Cortex of kidney (tissue), 1 donor: ENCODE measurements at places on chromosomes 12 and 14.

- no peak for DNase-seq
These were observed 33.5 kb downstream of the MED13L start for GRCh38 chr12:116244001-116244400.

DNA sequence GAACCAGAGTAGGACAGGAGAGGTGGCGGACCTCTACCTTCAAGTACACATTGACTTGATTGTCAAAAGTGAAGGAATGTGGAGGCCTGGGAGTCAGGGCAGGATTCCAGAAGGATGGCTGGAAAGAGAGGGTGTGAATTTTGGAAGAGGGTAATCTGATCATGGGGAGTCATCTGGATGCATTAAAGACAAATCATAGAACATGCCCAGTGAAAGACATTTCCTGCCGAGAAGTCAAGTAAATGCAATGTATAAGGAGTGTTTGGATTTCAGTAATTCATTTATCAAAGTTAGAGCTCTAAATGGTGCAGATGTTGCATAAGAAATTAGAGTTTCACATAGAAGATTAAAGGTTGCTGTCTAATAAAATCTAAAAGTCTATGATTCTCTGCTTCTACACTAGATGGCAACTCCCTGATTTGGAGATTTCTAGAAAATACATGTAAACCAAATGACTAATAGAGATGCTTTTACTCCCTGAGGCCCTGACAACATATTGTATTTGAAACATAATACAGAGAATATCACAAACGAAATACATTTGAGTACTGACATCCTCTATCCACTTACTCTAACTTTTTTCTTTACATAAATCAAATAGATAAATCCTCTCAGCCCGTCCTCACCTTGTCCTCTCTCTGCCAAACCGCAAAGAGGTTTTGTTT is 91.3 kb downstream of the KCNA5 start:
- no peak for DNase-seq

- no peak for DNase-seq
These were observed 236.3 kb downstream of the GALC start for GRCh38 chr14:87756661-87757060.

DNA sequence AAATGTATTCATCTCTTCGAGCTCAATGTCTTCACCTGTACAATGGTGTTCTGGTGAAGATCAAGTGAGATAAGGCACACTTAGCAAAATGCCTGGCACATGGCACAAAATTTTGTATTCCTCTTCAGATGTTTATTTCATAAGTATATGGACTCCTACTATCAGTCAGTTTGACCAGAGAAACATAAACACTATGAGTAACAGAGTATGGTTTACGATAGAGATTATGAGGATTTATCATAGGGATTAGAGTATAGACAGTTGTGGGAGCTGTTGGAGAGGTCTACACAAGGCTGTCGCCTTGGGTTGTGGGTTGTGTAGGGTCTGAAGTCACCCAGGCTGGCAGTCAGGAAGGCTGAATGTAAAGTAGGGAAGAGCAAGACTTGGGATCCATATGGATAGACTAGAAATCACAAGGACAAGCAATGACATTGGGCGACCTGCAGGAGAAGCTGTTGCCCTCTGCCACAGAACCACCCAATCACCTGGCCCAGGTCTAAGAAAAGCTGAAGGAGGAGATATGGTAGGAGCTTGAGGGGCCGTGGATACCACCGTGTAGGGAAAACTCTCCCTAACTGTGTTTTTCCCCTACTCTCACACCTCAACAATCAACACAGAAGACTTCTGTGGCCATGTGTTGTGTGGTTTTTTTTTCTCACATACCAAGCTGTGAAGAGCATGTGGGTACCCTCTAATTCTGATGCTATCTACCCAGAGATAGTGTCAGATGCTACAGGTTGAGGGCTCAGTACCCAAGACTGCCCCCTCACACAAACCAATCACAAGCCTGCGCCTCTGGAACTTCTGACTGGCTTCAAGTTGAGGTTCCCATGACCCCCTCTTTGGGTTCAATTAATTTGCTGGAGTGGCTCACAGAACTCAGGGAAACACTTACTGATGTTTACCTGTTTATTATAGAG is 27.2 kb upstream of the RESF1 start:
- no peak for DNase-seq

DNA sequence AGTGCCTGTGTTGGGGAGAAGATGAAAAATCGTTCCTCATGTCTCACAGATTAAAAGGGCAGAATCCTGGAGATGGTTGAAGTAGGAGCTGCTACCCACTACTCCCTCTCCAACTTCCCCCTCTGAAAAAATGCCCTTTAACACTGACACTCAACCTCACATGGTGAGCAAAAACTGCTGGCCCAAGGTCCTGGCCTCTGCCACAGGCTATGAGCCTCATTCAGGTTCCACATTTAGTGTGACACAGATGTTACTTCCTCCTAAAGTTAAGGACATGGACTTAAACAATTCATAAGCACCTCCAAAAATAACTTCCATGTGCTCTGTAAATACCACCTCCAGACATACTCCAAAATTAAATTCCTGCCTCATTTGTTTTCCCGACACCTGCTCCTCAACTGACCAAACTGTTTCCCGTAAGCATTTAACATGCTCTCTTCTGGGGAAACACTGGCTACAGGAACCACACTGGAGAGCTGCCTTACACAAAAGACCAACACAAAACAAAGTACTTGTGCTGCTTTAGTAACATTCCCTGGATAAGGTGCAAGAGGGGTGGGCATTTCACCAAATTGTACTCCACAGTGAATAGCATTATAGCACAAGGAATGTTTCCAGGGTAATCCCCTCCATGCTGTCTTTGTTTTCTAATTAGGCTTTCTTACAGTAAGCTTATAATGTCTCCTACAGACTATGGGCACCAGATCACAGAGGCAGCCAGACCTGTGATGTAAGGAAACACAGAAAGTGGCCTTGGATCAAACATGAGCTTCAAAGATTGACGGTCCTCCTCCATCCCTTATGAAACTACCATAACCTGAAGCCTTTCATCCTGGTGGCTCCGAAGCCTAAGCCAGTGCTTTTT is 57.0 kb downstream of the PHLDA1 start:
- no peak for DNase-seq

- DNase-seq = no peak
These were observed 480.2 kb downstream of the RPS29 start for GRCh38 chr14:49105956-49106355.

DNA sequence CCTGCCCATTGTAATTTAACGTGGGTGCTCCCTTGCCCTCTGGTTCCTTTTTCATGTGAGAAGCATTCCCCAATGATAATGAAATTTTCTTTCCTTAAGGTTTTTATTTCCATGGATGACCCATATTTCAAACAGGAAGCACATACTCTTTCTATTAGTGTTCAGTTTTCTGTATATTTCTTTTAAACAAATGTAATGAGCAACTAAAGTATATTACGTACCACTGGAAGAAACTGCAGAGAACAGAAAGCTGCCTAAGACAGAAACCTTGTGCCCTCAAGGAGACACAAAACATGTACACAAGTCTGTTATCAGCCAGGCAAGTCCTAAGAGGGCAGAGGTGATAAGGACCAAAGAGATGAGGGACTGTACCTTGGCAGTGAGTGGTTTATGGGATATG is 414.9 kb downstream of the ETNK1 start:
- DNase-seq = no peak

DNA sequence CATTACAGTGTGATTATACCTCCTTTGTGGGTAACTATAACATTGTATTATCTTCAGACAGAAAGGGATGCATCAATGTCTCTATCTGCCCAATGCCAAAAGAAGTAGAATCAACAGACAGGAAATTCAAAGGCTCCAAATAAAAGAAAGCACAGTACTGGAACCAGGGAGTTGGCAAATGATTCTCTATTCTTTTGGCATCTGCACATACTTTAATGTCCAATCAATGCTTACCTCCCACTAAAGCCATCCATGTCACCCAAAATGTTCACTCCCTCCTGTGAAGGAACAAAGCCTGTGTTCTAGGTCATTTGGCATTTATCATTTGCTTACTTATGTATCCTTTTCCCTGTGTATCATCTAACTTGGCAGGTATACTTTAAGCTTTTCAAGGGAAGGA is 36.7 kb downstream of the KIF21A start:
- DNase-seq = no peak

DNA sequence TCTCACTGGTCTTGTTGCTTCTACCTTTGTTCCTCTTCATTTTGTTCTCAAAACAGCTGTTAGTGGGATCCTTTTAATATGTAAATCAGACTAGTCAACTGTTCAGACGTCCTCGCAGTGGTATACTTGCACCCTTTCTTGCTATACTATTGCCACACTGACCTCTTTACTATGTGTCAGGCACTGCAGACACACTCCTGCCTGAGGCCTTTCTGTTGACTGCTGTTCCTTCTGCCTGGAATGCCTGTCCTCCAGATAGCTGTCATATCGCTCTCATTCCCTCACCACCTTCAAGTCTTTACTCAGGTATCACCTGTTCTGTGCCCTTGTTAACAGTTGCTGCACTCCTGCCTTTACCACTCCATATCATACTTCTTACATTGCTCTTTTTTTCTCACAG is 90.0 kb upstream of the TMEM263 start:
- no peak for DNase-seq

- no peak for DNase-seq
These were observed 856 bp upstream of the EIF4B start for GRCh38 chr12:53005215-53005985.

DNA sequence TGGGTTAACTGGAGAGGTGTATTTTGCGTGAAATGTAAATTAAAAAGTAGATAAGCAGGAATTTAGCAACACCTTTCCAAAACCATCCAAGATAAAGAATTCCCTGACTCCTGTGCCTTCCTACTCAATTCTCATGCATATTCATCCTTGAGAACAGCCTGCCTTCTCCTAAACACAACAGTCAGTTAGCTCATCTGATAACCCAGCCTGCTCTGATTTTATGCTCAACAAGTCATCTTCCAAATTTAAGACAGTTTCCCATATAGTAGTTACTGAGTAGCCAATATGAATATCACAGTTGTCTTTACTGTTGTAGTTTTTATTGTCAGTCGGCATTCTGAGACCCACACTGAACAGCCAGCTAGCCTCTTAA is 27.1 kb downstream of the CPNE8 start:
- DNase-seq = no peak

GRCh38 chr14:101405171-101405883 is 156.0 kb upstream of the DIO3 start:
- DNase-seq = no peak

- no peak for DNase-seq
These were observed 105.2 kb upstream of the ATF7IP start for GRCh38 chr12:14260011-14260993.

GRCh38 chr12:111455448-111456320 is 50.0 kb downstream of the SH2B3 start:
- DNase-seq = no peak

- no peak for DNase-seq
These were observed 183.1 kb downstream of the EMP1 start for GRCh38 chr12:13379531-13380188.

- DNase-seq = no peak
These were observed 21.8 kb downstream of the ADCY6 start for GRCh38 chr12:48767047-48767446.

GRCh38 chr14:72516936-72517700 is 376.8 kb downstream of the DPF3 start:
- no peak for DNase-seq
